GM20000 (cell line): ENCODE measurements at places on chromosomes 6 and 20.

- DNase-seq = no peak
Measured at GRCh38 chr20:3158968-3159431, 665 bp downstream of the FASTKD5 start.

GRCh38 chr6:136736281-136736960, 55.9 kb downstream of the MAP3K5 start:
- DNase-seq = no peak

- peak; percentile 3 for DNase-seq
Measured at GRCh38 chr6:69917834-69918233, 51.5 kb downstream of the COL19A1 start.

- DNase-seq = no peak
Measured at GRCh38 chr6:98932381-98932780, 15.4 kb downstream of the FBXL4 start.

DNA sequence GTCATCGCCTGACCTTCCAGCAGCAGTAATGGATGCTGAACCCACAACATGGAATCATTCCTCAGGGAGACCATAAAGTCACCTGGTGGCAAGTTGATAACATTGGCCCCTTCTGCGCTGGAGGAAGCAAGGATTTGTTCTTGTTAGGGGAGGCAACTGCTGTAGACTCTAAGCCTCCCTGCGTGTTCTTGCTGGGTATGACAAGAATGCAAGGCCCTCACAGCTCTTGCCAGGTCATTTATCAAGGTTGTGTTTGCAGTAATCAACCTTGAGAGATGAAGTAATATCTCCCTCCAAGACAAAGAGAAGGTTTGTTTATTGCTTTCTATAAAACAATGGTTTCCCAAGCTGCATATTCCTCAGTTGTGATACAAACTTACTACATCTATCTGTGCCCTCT, 80.9 kb downstream of the PERP start:
- DNase-seq = no peak

GRCh38 chr6:151475653-151476523, 17.9 kb upstream of the CCDC170 start:
- DNase-seq = peak; percentile 53

- DNase-seq = peak; percentile 54
Measured at GRCh38 chr6:5379647-5380242, 118.4 kb downstream of the FARS2 start.

GRCh38 chr6:155493694-155494143, 38.1 kb upstream of the NOX3 start:
- peak; percentile 49 for DNase-seq

- DNase-seq = no peak
Measured at GRCh38 chr6:156316583-156317125, 460.5 kb upstream of the ARID1B start.

- no peak for DNase-seq
Measured at GRCh38 chr20:48771542-48771941, 56.3 kb downstream of the PREX1 start.

GRCh38 chr6:41822021-41822420, 34.5 kb downstream of the TOMM6 start:
- no peak for DNase-seq

- no peak for DNase-seq
Measured at GRCh38 chr6:42049948-42050296, 402 bp upstream of the TAF8 start.

- DNase-seq = peak; percentile 22
Measured at GRCh38 chr6:53437557-53438202, 88.9 kb upstream of the ELOVL5 start.

DNA sequence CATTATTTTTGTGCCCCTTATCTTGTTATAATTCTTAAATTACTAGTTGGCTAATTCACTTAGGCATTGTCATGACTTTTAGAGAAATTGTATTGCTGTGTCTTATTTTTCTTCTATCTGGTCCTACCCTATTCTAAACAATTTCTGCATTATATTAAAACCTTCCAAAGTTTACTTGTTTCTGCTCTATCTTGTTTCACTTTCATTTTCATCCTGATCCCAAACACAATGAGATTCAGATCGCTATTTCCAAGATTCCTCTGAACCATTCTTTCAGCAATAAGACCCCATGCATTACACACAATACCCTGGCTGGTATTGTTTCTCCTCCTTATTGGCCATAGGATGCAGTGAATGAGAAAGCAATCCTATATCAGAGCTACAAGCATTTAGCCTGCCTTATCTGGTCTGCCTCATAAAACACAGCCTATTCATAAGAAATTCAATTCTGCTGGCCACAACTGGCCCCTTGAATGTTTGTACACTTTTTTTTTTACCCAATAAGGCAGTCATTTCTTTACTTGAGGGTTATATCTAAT, 69.9 kb upstream of the POU3F2 start:
- no peak for DNase-seq

DNA sequence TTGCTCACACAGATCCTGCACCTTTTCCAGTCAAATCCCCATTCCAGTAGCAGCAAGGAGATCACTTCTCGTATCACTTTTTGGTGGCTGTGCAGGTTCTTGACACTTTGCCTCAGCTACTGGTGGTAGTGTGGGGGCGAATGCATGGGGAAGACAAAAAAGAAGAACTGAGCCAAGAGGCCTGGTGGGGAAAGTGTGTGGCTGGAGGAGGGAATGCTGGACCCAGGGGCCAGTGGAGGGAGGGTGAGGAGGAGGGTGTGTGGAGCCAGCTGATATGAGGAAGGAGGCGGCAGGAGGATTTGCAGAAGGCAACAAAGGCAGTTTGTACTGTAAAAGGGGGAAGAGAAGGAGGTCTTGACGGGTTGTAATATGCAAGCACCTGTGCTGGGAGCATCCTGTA, 15.7 kb upstream of the HLA-C start:
- DNase-seq = no peak

GRCh38 chr20:42093041-42093440, 474.9 kb upstream of the CHD6 start:
- no peak for DNase-seq

GRCh38 chr6:45436544-45437438, 59.1 kb upstream of the SUPT3H start:
- DNase-seq = peak; percentile 31

DNA sequence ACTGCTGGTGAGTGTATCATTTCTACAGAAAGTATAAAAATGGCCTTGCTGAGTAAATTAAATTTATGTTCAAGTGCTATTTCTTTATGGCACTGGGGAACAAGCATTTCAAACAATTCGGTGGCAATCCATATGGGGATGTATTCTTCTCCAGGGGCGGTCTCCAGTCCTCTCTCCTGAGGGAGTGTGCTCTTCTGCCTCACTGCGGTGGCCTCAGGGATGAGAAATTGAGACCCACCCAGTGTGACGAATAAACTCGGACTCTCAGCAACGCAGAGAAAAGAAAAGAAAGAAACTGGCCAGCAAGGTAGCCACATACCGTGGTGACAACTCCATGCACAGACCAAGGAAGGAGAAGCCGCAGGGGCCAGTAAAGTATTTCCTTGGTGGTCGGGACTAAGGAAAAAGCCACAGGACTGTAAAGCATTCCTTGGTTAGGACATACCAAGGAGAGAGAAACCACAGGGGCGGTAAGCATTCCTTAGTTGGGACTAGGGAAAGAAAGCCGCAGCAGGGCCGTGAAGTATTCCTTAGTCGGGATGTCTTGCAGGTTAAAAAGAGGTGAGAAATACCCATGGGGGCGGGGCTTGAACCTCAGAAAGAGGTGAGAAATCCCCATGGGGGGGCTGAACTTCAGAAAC, 13.6 kb upstream of the GOPC start:
- no peak for DNase-seq

GRCh38 chr6:6596529-6597328, 8.2 kb downstream of the LY86 start:
- peak; percentile 3 for DNase-seq

GRCh38 chr6:11128608-11129007, 17.1 kb upstream of the ERVFRD-1 start:
- DNase-seq = no peak

DNA sequence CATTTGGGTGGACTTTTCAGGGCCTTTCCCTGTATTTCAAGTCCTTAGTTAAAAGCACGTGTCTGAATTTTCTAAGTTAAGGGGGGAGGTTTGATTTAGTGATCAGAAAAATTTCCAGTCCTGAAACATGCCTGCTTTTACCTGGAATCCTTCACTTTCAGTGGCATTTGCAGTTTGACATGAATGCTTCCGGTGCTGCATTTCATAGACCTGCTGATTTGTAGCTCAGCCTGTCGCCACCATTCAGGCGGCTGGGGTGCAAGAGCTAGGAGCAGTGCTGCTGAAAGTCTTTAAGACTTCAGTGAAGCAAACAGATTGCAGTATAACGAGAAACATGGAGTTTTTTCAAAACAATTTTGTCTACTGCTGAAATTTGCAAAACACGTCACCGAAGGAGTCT, 14.0 kb downstream of the RPS6KA2 start:
- DNase-seq = no peak

GRCh38 chr6:147530132-147531060, 21.9 kb downstream of the SAMD5 start:
- no peak for DNase-seq

GRCh38 chr6:86728976-86729375, 208.4 kb upstream of the HTR1E start:
- no peak for DNase-seq

- DNase-seq = no peak
Measured at GRCh38 chr6:133128191-133128590, 113.0 kb upstream of the EYA4 start.

GRCh38 chr6:116255246-116255800, 1.4 kb upstream of the TSPYL4 start:
- DNase-seq = no peak

GRCh38 chr6:151425561-151425960, 26.4 kb downstream of the RMND1 start:
- no peak for DNase-seq

DNA sequence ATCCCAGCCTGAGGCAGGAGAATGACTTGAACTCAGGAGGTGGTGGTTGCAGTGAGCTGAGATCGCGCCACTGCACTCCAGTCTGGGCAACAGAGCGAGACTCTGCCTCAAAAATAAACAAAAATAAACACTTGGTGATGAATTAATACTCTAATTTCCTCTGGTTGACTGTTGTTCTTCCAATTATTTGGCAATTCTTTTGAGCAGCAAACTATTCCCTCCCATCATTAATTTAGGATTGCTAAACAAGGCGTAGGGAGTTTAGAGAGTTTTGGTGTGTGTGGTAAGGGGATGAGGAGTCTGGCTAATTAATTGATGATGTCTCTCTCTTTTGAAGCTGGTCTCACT, 2.7 kb upstream of the ID1 start:
- no peak for DNase-seq

DNA sequence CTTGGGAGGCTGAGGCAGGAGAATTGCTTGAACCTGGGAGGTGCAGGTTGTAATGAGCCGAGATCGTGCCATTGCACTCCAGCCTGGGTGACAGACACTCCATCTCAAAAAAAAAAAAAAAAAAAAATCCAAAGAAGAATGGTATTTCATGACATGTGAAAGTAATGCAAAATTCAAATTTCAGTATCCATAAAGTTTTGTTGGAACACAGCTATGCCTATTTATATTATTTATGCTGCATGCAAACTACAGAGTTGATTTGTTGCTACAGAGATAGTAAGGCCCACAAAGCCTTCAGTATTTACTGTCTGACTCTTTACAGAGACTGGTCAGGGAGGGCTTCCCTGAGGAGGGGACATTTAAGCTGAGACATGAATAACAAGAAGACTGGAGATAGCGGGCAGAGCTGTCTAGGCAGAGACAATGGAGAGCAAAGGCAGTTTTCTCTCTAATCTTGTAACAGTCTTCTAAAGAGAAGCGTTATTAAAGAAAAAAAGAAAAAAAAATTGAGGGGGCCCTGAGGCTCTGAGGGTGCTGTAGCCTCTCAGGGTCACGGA, 2.7 kb upstream of the SLC9A8 start:
- DNase-seq = no peak

DNA sequence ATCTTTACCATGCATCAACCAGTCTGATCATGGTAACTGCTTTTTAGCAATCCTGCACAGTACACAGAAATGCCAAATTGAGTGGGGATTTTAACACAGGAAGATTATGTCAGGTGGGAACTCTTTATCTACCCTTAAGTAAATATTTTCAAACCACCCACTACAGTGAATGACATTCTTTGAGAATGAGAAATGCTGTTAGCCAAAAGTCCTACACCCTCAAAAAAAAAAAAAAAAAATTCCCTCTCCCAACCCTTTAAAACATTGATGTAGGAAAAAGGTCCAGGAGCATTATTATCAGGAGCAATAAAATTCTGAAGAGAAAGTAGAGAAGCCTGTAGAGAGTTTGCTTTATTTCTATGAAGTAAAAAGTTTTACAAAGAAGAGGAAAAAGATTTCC, 307.2 kb upstream of the THEMIS start:
- no peak for DNase-seq

GRCh38 chr6:90183587-90184333, 112.9 kb downstream of the BACH2 start:
- DNase-seq = no peak

DNA sequence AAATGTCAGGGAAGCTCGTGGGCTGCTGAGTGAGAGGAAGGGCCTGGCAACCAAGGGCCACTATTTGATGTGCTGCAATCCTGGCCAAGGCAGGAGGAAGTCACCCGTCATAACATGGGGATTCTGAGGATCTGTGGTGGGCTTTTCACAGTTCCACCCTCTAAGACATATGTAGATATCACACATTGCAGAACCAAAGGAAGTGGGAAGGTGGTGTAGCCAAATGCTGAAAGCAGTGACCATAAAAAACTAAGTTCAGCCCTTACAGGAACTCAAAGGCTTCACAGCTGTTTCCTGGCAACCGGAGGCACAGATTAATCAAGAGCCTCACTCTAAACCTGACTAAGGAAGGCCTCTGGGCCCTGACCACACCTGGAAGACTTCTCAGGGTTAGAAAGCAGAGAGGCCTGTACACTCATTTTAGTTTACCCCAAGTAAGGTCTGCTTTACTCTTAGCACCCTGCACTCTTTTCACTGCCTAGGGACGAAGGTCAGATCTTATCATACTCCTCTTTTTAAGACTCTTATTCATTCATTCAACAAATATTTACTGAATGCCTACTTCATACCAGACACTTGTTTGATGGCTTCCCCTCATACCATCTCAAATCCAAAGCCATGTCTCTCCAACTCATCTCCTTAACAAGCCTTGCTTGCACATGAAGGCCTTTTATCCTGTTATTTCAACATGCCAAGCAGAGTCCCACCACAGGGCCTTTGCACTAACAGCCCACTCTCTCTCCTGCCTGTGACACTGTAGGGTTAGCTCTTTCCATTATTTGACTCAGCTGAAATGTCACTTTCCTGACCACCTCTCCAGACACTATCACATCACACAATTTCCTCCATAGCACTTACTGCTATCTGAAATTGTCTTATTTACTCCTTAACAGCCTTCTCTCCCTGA, 2.6 kb downstream of the UBE2V1 start:
- peak; percentile 65 for DNase-seq

DNA sequence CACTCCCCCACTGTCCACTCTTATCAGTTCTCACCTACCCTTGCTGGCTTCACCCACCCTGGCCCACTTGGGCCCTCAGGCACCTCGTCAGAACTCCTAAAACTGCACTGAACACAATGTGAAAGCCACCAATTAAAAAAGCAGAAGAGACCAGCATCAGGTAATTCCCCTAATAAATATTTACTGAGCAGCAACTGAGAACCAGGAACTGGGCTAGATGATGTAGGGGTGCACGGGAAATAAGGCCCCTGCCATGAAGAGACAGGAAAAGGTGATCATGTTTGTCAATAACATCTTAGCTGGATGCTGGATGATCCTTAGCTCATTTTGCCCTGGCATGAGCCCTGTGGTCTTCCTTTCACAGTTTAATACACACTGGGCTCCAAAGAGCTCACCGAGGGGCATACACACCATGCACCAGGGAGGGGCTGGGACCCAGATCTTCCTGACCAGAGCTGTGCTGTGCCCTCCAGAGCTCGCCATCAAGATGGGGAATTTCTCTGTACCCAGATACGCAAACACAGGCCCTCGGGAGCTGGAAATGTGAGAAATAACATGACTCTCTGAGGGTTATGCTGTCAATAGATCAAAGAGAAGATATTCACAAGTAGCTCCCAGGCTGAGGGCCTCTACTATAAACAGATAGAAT, 113.6 kb upstream of the SLC22A16 start:
- peak; percentile 66 for DNase-seq
